ENCODE measurements at places on chromosomes 13 and 19.

- DNase-seq, result no peak
These were observed 36.7 kb downstream of the ZAR1L start for GRCh38 chr13:32278426-32278825.

GRCh38 chr19:51703575-51704515, 10.7 kb downstream of the SPACA6 start:
- peak; percentile 97 for DNase-seq

- no peak for DNase-seq
These were observed 157.5 kb downstream of the PCDH20 start for GRCh38 chr13:61258185-61258584.

- no peak for DNase-seq
These were observed 20.0 kb upstream of the SPRYD7 start for GRCh38 chr13:49956131-49956530.

- DNase-seq, result no peak
These were observed 48.0 kb downstream of the NFIX start for GRCh38 chr19:13043285-13043684.

DNA sequence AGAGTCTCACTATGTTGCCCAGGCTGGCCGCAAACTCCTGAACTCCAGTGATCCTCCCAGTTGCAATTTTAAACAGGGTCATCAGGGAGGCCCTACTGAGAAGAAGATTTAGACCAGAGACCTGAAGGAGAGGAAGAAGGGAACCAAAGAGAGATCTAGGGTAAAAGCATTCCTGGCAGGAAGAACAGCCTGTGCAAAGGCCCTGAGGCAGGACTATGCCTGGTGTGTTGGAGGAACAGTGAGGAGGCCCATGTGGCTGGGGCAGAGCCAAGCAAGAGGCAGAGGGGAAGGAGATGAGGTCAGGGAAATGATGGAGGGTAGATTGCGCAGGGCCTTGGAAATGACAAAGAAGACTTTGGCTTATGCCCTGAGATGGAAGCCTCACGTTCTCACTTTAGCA, 34.5 kb downstream of the TINCR start:
- DNase-seq, result no peak

DNA sequence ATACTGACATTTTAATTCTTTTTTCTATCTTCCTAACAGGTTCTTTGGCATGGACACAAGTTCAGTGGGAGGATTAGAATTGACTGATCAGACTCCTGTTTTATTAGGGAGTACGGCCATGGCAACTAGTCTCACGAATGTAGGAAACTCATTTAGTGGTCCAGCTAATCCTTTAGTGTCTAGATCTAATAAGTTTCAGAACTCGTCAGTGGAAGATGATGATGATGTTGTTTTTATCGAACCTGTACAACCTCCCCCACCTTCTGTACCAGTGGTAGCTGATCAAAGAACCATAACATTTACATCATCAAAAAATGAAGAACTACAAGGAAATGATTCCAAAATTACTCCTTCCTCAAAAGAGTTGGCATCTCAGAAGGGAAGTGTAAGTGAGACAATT, 34.5 kb downstream of the ZMYM2 start:
- no peak for DNase-seq

DNA sequence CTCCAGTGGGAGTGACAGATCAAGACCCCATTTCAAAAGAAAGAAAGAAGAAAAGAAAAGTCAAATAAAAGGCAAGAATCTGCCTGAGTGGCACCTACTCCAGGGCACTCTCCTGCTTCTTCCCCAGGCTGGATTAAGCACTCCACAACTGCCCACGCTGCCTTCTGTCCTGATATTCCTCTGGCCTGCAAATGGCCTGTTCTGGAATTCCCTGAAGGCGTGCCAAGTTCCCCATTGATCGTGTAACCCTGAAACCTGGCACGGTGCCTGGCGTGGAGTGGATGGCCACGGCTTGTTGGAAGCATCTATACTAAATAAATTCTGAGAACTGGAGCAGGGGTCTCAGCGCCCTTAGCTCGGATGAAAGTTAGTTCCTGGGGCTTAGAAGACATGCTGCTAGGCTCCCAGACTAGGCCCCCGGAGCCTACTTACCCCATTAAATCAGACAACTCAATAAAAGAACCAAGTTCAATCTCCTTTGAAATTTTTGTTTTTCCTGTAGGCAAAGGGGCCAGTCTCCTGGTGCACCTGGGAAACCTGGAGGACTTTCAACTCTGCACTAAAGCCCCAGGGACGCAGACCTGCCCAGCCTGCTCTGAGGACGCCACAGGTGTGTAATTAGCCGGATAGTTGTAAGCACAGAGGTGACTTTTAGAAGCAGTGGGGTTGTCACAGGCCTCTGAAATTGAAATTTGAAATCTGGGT, 21.9 kb downstream of the ANKRD27 start:
- DNase-seq, result no peak

- no peak for DNase-seq
These were observed 209.5 kb downstream of the KLF5 start for GRCh38 chr13:73268306-73268705.

DNA sequence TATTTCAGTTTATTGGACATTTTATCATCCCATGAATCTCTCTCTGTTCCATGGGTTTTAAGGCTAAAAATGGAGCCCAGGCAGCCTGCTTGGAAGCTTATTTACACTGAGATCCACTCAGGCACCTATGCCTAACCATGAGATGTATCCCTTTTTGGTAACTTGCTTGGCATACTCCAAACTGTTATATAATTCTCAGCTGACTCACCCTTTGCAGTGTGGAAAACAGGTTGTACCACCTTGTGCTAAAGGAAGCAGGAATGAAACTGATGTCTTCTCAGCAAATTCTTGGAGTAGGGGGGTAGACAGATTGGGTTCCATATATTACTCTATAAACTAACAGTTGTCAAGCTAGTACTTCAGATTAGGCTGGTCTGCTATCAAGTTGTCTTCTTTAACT, 483.6 kb downstream of the KLF5 start:
- no peak for DNase-seq

DNA sequence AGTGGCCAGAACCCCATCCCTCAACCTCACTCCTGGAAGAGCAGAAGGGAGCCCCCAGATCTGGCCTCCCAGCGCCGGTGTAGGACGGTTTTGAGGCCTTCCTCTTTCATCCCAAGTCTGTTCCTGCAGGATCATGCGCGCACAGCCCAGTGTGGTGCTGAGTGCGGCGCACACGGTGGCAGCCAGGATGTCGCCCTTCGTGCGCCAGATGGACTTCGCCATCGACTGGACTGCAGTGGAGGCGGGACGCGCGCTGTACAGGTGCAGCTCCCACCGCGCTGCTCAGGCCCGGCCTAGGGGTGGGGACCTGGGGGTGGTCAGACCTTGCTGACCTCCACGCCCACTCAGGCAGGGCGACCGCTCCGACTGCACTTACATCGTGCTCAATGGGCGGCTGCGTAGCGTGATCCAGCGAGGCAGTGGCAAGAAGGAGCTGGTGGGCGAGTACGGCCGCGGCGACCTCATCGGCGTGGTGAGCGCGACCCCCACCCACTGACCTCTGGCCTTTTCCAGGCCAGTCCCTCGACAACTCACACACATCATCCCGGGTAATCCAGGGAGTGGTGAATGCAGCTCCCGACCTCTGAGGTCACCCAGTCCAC, 14.8 kb downstream of the PNPLA6 start:
- peak; percentile 15 for DNase-seq

GRCh38 chr13:101092985-101093384, 323.3 kb downstream of the NALCN start:
- no peak for DNase-seq

GRCh38 chr19:45351401-45351952, 10.9 kb downstream of the KLC3 start:
- DNase-seq, result no peak

- no peak for DNase-seq
These were observed 527.1 kb downstream of the UQCRFS1 start for GRCh38 chr19:28685802-28686201.

DNA sequence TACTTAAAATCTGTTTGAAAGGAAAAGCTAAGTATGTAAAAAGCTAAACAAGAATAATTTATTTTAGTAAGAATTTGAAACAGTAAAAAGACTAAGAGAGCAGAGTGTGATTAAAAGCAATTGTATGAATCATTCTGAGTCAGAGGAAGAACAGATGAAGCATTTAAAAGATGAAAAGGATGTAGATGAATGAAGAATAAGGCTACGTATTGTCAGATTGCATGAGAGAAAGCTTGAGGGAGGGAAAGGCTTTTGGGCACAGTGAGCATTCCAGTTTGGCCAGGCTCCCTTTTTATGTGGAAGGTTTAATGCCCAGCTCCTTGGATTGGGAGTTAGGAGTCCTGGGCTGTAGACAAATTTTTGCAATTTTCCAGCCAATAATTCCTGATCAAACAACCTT, 117.7 kb downstream of the FREM2 start:
- DNase-seq, result no peak

- DNase-seq, result no peak
These were observed 84.5 kb downstream of the LRRC63 start for GRCh38 chr13:46296115-46296822.

DNA sequence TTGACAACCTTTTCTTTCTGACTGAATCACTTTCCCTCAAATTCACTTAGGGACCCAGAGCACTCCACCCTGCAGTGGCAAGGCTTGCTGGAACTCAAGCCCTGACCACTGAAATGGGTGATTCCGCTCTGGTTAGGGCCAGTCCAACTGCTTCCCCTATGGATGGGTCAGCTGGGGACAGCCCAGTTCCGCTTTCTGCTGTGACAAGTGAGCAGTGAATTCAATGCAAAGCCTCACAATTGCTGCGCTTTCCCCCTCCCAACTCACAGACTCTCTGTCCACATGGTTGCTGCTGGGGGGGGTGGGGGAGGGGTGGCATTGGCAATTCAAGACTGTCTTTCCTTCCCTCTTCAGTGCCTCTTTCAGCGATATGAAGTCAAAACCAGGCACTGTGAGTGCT, 18.7 kb downstream of the CD70 start:
- no peak for DNase-seq

DNA sequence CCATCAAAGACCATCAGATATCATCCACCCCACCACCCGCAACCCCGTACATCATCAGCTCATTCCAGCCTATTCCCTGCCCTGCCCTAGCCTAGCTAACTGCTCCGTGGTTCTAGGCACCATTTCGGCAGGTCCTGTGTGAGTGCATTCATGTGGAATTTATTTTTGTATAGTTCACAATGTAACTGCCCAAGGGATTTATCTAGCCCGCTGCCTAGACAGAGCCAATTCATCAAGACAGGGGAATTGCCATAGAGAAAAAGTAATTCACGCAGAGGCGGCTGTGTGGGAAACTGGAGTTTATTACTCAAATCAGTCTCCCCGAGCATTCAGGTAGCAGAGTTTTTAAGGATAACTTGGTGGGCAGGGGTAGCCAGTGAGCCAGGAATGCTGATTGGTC, 109.2 kb upstream of the UBL3 start:
- no peak for DNase-seq

GRCh38 chr13:108597943-108598342, 31.5 kb upstream of the MYO16 start:
- DNase-seq, result no peak

DNA sequence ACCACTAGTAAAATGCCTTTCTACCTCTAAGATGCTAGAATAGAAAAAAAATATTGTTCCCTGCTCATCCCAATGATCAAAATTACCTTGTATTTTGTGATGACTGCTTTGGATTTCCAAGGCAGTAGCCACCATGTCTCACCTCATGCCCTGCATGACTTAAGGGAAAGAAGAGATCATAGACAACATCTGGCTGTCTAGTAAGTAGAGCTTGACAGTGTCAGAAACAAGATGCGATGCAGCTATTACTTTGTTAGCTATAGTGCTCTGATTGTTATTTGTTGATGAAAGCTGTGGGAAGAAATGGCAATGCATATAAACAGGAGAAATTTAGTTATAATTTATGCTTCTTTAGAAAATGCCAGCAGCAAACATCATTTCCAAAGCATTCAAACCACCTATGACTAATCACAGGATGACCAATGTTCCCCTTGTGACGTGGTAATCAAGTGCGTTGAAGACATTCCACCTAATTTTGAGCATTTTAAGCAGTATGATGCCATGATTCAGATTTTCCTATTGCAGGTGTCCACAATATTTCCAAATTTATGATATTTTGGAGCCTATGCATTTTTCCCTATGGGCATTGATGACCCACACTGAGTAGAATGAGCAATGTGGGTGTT, 308.3 kb downstream of the KCNRG start:
- no peak for DNase-seq

GRCh38 chr13:31204592-31204991, 4.8 kb downstream of the B3GLCT start:
- DNase-seq, result no peak

DNA sequence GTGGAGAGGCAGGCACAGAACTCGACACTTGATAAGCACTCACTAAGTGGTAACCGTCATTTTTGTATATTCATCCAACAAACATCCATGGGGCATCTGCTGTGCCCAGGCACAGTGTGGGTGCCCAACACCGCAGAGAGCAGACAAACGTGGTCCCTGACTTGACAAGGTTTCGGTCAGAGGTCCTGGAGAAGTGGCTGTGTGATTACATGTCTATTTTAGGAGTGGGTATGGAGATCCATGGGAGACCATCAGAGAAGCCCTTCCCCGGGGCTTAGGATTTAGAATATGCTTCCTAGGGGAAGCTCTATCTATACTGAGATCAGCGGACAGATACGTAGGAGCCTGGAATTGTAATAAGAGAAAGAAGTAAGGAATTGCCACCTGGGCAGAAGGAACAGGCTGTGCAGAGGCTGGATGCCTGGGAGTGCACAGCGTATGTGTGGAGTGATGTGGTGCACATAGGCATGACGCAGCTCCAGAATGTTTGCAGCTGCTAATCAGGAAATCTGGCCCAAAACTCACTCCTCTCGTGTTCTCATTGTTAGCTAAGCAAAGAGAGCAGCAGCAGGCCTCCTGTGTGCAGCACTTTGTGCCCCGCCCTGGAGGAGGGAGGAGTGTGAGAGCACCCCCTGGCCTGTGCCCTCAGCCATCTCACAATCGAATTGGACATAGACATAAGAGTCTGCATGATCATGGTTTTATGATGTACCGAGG, 23.0 kb upstream of the IRS2 start:
- DNase-seq, result no peak

Measured in CD4-positive, alpha-beta memory T cell (primary cell).